Stimulated activated CD4-positive, alpha-beta T cell treated with anti-CD3 and anti-CD28 coated beads, TNF-alpha, amount 100 ng/mL, for 1 hour (primary cell): ENCODE measurements at places on chromosomes 6 and 20.

DNA sequence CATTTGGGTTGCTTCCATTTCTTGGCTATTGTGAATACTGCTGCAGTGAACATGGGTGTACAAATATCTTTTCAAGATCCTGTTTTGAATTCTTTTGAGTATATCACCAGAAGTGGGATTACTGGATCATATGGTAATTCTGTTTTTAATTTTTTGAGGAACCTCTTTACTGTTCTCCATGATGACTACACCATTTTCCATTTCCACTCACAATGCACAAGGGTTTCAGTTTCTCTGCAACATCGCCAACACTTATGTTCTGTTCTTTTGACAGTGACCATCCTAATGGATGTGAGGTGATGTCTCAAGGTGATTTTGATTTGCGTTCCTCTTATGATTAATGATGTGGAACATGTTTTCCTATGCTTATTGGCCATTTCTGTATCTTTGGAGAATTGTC lies 214.4 kb upstream of the ZFP64 start:
- DNase-seq = no peak

DNA sequence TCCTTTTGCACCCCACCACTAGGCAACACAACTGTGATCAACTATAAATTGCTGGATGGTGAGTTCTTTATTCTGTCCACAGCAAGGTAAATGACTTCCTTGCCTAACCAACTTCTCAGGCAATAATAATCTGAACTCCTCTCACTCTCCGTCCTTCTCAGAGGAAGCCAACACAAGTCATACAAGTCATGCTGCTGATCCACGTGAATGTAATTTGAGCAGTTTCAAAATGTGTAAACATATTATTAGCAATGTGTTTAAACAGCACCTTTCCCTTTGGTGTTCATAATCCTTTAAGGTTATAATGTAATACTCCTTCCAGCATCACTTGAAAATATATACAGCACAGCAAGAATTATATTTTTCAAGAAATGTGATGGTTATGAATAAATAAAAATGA lies 127.9 kb downstream of the QRSL1 start:
- DNase-seq = no peak

DNA sequence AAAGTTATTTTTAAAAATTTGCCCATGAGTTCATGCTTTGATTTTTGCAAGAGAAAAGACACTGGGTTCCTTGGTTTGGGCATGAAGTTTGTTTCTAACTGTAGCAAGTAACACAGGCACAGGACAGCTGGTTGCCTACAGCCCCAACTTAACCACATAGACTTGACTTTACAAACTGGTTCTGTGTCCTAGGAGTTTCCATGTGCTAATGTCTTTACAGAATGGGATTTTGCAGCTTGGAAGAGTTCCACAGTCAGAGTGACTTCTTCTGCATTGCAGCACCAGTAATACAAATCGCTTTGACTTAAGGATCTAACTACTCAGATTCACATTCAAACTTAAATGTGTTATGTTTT lies 44.3 kb downstream of the OR2B2 start:
- no peak for DNase-seq

GRCh38 chr20:46546298-46546697 lies 4.2 kb downstream of the OCSTAMP start:
- DNase-seq = no peak

DNA sequence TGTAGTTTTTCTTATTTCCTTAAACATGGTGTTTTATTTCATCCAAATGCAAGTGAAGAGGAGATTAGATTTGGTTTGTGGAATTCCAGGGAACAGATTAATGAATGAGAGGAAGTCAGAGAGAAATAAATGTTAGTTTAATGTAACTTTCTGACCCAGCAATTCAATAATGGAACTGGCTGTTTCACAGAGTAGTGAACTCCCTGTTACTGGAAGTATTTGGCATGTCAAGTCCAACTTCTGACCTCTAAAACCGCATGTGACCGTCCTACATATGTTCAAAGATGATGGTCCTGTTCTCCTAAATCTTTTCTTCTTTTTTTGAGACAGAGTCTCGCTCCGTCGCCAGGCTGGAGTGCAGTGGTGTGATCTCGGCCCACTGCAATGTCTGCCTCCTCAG lies 18.7 kb downstream of the PROCR start:
- no peak for DNase-seq

DNA sequence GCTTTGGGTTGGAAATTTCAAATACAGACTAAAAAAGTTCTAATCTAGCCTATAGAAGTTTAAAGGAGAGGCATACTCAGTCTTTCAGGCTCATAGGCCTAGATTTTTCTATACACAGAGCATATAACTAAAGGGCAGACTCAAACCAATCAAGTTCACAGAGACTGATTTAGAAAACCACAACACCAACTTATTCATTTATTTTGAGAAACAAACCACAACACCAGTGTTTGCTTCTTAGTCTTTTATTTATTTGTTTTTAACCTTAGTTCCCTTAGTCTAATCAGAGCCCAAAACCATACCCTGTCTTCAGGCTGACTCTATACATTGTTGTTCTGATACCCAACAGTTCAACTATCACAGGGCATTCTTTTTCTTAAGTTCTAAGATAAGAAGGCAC lies 103.7 kb downstream of the REV3L start:
- no peak for DNase-seq

DNA sequence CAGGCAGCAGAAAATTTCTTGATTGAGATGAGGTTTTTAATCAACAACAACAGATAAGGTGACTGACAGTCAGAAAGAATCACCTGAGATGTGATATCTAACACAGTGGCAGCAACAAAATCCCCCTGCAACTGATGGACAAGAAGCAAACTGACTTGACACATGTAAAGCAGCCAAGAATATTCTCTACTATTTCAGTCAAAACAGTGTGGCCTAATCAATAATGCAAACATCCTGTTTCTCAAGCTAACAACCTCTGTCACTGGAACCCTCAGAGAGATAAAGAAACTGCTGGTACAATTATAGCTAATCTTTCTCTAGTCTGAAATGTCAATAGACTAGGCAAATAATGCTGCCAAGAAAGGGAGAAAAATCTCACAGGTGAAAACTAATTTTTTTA lies 4.6 kb upstream of the CGA start:
- DNase-seq = no peak

- no peak for DNase-seq
Measured at GRCh38 chr6:25363427-25363826, 84.3 kb downstream of the CARMIL1 start.

GRCh38 chr6:3887150-3887700 lies 38.1 kb downstream of the FAM50B start:
- no peak for DNase-seq

DNA sequence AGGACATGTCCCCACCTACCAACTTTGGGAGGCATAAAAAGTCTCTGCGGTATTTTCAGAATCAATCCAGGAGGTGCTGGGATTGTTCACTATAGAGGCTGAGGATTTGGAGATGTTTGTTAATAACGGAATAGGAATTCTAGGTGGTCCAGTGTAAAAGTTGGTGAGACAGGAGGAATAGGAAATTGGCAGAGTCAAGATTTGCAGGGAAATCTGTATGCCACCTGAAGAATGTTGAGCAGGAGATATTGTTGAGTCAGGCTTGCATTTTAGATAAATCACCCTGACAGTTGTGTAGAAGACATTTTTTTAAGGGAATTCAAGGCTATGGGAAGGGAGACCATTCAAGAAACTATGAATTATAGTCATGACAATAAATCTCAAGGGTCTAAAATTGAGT lies 124.8 kb downstream of the COL12A1 start:
- no peak for DNase-seq

DNA sequence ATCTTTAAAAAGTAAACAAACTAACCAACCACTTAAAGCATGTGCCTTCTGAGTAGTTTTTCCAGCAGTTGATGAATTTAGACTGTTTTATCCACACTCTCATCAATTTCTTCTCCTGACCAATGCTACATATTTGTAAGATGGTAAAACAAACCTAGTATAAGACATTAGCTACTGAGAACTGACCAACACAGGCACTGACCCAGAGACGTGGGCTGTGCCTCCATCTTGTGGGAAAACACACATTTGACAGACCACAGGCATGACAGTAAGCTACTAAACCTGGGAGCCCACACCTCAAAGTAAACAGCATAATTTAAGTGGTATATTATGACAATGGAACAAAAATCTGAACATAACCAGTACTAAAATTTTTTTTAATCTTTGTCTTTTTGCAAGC lies 121.4 kb upstream of the NRSN1 start:
- DNase-seq = no peak

- no peak for DNase-seq
Measured at GRCh38 chr20:8155812-8156211, 23.7 kb downstream of the PLCB1 start.

GRCh38 chr6:189676-190075 lies 102.6 kb upstream of the DUSP22 start:
- DNase-seq = no peak

GRCh38 chr6:14834851-14835530 lies 410.9 kb upstream of the JARID2 start:
- no peak for DNase-seq

- no peak for DNase-seq
Measured at GRCh38 chr20:62367136-62367632, at the start of gene LAMA5. Gene LAMA5 (minus strand): TSS chr20:62367312. CDS start chr20:62367245, 67 bp downstream.

GRCh38 chr6:19470333-19470732 lies 366.8 kb upstream of the ID4 start:
- no peak for DNase-seq

DNA sequence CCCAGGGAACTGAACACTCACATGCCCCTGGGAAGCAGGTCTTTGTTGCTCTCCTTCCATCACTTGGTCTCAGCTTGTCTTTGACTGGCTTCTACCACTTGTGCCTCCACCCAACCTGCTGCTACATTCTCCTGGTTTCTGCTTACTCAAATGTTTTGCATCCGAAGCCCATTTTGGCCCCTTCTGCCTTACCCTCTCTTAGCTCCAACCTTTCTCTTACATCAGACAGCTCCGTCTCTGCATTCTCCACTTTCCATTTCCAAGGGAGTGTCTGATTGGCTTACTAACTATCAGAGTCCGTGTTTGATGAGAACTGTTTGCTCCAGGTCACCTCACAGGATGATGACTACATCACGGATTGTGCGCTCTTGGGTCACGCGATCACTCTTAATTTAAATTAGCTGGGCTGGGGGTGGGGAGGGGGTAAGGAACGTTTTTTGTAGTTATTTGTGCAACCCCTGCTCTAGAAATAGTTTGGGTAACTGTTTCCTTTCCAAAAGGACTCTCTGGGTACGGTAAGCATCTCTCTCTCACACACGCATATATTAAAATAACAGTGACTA lies 844 bp upstream of the ABRACL start:
- no peak for DNase-seq

DNA sequence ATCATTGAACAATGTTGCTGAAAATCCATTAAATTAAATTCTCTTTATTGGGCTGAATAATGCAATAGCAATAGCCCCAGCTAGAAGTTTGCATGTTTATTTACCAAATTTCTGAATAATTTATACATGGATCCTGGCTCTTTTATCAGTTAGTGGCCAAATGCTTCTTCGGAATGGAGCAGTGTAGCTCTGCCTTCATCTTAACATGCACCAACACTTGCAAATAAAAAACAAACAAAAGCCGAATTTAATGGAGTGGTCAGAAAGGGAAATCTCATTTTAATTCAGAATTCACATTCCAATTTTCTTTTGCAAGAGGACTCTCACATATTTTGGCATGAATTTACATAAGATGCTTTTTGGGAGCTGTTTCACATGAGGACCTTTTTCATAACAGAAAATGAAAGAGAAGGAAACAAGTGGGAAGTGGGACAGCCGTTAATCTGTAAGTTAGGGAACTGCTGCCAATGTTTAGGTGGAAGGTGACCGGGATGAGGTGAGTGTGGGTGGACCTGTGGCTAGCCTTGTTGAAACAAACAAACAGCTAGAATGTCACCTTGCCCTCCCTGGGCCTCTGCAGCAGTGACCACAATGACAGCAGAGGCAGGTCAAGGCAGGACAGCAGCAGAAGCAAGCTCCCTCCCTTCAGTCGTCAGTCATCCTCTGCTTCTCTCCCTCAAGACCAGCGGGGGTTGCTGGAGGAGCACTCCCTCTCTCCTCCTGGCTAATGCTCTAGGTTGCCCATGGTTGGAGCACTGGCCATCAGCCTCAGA lies 73.2 kb downstream of the INSM1 start:
- no peak for DNase-seq

GRCh38 chr20:51854921-51855320 lies 52.6 kb upstream of the SALL4 start:
- no peak for DNase-seq

DNA sequence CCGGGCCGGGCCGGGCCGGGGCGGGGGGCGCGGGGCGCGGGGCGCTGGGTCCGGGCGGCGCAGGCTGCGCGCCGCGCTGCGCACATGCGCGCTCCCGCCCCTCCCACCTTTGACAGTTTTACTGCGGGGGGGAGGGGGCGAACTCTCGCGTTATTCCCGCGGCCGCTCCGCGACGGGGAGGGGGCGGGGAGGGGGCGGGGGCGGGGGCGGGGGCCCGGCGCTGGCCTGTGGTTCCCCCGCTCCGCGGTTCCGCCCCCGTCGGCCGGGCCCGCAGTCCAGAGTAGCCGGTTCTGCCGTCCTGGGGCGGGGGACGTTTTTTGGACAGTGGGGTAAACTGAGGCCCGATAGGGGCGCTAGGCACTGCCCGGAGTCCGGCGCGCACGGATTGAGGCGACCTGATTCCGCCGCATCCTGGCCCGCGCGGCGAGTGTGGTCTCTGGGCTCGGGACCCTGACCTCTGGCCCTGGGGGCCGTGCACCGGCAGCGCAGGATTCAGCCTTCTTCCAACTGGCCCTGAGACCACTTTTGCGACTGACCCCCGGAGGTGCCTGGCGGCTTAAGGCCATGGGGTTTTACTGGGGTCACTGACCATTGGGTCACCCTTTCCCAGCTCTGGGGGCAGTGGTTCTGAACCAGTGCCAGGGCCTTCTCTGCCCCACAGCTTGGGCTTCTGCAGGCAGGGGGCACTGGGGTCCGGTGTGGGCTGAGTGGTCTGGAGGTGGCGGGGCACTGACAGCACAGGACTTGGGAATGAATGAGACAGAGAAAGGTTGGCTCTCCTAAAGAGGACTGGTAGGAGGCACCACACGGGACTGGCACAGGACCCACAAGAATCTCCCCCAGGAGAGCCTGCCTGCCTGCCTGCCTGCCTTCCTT lies at the start of gene ZNF512B:
TSS of gene ZNF512B (minus strand) at position 93 of the 876 bp plus-strand sequence. CDS start 1,980 bp downstream, outside the sequence.
- DNase-seq = no peak

DNA sequence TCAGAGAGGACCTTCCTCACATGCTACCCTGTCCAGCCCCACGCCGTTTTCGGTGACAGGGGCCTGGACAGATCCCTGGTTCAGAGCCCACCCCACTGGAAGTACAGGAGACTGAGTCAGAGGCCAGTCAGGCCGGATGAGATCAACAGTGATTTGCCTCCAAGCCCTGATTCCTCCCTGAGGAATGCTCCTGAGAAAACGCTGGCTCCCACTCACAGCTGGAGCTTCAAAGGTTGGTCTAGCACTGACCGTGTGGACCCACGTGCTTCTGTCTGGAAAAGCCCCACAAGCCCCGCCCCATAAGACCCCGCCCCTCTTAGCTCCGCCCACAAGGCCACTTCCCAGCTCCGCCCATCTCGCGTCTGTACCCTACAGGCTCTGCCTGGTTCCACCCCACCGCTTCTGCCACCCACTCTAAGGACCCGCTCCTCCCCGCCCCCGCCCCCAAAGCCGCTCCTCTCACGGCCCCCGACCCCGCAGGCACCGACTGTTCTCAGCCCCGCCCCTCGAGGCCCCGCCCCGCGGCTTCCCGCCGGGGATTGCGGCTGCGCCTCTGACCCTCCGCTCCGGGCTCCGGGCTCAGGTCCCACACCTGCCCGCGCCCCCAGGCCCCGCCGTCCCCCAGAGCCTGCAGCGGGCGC lies 64.9 kb upstream of the BHLHE23 start:
- DNase-seq = no peak

- no peak for DNase-seq
Measured at GRCh38 chr6:14922706-14923460, 323.0 kb upstream of the JARID2 start.

- DNase-seq = no peak
Measured at GRCh38 chr6:111803804-111804203, 69.4 kb downstream of the FYN start.

- no peak for DNase-seq
Measured at GRCh38 chr6:43269273-43270007, 26.2 kb downstream of the TTBK1 start.
